Stimulated activated naive B cell treated with anti-CD40 and anti-IgM and Interleukin-4, amounts not matched to agents 10 μg/mL and 1 μg/mL and 100 μg/mL, for 72 hours (primary cell): ENCODE measurements at places on chromosomes 2 and 18.

DNA sequence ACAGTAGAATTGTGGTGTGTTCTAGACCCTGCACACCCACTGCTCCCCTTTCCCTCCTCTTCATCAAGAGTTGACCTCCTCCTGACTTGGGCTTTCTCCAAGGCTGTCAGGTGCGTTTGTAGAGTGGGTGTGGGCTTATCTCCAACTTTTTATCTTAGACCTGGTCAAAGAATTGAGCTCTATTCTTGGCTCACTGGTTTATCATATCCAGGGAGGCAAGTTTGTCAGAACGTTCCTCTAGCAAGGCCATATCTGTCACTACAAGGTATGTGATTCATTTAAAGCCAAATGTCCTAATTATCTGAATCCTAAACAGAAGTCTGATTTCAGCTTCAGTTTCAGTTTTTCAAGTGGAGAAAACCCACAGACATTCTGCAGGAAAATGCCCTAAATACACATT, 117.1 kb upstream of the MGAT5 start:
- DNase-seq, result no peak

- DNase-seq, result no peak
Measured at GRCh38 chr2:70982971-70983370, 4.5 kb downstream of the ANKRD53 start.

DNA sequence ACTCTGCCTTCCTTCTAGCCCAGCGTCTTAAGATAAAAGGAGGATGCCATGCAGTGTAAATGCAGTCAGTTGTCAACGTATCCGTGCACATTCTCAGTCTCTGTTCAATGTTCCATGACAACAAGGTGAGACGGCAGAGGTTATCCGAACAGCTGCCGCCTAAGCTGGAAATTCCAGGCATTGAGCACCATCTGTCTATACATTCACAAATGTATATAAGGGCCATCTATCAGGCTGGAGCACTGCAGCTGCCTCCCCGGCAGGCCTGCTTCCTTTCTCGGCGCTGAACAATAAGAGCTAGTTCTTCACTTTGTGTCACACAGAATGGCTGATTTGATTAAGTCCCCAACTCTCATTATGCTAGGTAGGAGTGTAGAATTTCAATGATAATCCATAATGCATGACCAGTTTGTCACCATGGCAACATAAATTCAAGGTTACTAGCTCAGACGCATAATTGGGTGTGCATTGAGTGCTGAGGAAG, 282.2 kb upstream of the SOX11 start:
- DNase-seq, result no peak

DNA sequence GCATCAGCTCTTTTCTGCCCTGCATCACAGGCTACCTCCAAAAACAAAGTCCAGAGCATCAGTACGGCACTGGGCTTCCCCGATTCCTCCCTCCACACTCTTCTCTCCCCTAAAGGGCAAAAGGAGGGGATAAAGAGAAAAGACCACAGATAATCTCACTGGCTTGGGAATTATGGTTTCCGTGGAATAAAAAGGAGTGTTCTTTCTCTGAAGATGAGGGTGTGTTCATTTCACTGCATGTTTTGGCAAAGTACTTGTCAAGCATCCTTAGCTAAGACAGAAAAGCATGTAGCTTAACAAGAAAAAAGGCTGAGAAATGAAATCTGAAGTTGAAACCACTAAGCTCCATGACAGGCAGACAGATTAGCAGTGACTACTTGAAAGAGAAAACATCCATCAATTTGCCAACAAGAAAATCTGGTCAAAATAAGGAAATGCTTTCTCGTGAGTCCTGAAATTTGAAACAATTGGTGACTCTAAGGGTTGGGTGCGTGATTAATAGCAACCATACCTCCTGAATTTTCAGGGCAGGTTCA, 20.6 kb upstream of the DSG3 start:
- no peak for DNase-seq

DNA sequence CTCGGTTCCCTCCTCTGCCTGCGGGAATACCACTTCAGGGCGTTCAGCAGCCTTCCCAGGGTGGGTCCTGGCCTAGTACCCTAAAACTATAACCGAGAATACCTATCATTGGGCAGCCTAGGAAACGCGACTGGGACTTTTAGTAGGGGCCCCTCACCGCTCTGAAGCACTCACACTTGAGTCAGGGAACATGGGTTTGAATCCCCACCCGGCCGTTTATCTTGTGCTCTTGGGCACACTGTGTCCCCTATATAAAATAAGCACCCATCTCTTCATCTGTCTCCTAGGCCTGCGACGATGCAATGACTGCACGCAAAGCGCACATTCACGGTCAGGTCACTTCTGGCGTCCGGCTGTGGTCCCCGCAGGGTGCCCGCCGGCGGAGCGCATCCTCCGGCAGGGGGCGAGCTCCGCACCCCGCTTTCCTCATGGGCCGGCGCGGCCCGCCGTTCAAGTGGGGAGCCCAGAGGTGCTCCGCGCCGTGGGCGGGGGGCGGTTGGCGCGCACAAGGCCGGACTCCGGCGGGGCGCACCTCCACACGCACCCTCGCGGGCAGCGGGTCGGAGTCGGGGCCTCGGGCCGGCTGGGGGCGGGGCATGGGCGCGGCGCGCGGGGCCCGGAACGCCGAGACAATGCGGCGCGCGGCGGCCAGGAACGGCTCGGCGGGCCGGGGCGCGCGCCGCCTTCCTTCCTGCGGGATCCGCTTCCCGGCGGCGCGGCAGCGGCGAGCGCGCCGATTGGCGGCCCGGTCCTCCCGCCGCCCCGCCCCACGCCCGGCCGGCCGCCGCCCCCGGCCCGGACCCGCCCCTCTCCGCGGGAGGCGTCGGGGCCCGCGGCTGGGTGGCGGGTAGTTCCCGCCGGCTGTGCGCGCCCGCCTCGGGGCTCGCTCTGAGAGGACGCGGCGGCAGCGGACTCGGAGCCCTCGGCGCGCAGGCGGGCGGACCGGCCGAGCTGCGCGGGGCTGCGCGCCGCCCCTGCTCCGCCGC, at the start of gene ASAP2:
Gene ASAP2 (plus strand): TSS at position 850 of the 986 bp plus-strand sequence. CDS start 293 bp downstream, outside the sequence.
- DNase-seq, result no peak

DNA sequence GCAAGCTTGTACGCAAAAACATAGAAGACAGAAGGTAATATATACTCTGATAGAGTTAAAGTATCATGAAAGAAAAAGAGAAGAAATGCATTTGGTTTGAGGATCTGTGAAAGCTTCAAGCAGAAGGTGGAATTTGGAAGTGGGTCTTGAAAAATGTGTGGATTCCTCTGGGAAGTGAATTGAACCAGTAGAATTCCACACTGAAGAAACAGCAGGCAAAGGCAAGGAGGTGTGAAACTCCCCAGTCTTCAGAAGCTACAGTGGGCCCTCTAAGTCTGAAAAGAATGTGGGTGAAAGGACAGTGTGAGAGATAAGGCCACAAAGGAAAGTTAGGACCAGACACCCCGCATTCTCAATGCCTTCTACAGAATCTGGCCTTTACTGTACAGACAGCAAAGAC, 25.6 kb downstream of the COBLL1 start:
- DNase-seq, result no peak

DNA sequence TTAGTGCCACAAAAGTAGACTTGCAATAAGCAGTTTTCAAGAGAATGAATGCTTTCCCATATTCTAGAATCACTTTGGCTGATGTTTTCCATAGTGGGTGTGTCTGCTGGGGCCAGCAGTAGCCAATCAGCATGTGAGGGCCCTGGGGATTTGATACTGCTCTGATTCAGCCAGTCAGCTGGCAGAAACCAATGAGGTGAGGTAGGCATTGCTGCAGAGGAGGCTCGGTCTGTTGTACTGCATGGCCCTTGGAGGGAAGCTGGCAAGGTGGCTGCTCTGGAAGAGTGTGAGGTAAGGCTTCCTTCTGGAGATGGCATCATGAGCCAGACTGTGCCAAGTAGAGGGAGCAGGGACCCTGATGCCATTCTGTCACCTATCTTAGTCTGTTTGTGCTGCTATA, 22.7 kb downstream of the TMEM87B start:
- DNase-seq, result no peak

DNA sequence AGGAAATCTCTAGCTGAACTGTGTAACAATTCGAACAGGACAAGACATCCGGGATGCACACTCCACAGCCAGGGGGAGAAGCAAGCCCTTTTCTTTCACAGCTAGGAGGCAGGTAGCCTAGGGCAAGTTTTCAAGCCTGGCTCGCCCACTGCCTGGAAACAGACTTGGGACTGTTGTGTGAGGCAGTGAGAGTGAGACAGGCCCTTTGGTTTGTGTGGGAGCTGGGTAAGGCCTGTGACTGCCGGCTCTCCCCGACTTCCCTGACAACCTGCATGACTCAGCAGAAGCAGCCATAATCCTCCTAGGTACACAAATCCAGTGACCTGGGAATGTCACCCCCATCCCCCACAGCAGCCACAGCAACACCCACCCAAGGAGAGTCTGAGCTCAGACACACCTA, 179.7 kb downstream of the WDPCP start:
- no peak for DNase-seq

- DNase-seq, result no peak
Measured at GRCh38 chr2:23789012-23789411, 137.9 kb downstream of the ATAD2B start.

DNA sequence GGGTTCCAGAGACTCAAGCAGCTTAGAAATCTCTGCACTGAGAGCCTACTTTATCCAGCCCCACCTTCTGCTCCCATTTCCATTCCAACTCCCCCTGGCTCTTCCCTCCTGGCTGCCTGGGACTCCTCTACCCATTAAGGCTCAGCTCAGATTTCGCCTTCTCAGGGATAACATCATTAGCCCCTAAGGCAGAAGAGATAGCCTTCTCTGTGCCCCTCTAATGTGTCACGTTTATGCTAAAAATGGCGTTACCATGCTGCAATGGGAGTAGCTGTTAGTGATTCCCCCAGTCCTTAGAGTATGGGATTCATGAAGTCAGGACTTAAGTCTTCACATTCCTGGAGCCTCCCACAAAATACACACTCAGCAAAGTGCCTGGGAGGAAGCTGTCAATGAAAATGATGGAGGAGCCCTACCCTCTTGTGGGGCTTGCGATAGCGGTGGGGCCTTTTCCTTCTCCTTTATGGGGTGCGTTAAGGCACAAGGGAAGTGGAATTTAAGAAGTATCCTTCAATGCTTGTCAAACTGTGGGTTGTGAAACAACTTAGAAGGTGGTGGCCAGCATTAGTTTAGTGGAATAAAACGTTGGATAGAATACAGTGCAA, 144.7 kb upstream of the COPS8 start:
- no peak for DNase-seq

DNA sequence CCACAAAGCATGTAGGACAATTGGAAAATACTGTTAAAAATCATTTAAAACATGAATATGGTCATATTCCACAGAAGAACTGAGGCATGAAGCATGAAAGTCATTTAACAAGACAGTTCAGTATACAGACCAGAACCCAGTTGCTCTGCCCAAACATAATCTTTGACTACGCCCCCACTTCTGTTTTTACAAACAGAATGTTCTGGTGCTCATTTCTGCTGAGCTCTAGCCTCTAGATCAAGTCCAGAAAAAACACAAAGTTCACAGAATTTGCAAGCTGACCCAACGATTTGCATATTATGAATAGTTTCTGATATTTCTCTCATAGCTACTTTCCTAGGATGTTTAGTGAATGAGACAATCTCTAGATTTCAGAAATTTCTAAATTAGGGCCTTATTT, 424.9 kb downstream of the PID1 start:
- no peak for DNase-seq

- DNase-seq, result no peak
Measured at GRCh38 chr2:204133476-204133875, 196.9 kb downstream of the ICOS start.

GRCh38 chr2:182241936-182242335, 184.9 kb downstream of the PDE1A start:
- no peak for DNase-seq

DNA sequence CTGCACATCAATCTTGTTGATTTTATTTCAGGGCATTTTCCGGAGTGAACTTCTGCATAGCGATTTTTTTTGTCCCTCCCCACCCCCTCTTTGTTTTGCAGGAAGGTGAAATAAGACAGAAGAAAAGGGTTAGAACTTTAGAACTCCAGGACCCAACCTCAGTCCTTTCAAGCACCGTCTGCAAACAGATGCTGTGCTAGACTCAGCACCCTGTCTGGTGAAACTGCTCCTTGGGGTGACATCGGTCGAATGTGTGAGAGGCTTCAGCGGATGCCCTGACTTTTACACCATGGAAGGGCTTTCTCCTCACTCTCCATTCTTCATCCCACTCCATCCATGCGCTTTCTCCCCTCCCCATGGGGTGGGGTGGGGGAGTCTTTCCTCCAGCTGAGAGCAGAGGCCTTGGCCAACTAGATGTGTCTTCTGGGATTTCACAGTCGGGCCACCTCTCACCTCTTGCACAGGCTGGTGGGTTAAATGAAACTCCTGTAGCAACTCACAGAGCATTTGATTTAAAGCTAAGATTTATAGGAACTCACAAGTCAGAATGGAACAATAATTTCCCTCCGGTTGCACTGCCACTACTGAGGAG, 43.3 kb upstream of the EDAR start:
- DNase-seq, result no peak

GRCh38 chr18:8513249-8513648, 96.0 kb upstream of the RAB12 start:
- DNase-seq, result no peak

DNA sequence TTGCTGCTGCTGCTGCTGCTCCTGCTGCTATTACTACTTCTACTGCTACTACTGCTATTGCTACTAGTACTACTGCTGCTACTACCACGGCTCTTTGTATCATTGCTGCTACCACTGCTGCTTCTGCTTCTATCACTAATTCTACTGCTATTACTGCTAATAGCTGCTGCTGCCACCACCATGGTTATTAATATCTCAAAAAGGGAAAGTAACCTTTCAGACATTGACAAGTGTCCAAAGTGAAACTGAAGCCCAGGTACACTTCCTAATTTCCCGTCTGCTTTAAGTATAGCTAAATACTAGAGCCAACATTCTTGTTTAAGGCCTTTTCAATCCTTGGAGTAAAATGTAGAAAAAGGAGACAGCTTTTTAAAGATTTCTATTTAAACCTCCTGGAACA, 45.4 kb upstream of the EHBP1 start:
- DNase-seq, result peak; percentile 18

DNA sequence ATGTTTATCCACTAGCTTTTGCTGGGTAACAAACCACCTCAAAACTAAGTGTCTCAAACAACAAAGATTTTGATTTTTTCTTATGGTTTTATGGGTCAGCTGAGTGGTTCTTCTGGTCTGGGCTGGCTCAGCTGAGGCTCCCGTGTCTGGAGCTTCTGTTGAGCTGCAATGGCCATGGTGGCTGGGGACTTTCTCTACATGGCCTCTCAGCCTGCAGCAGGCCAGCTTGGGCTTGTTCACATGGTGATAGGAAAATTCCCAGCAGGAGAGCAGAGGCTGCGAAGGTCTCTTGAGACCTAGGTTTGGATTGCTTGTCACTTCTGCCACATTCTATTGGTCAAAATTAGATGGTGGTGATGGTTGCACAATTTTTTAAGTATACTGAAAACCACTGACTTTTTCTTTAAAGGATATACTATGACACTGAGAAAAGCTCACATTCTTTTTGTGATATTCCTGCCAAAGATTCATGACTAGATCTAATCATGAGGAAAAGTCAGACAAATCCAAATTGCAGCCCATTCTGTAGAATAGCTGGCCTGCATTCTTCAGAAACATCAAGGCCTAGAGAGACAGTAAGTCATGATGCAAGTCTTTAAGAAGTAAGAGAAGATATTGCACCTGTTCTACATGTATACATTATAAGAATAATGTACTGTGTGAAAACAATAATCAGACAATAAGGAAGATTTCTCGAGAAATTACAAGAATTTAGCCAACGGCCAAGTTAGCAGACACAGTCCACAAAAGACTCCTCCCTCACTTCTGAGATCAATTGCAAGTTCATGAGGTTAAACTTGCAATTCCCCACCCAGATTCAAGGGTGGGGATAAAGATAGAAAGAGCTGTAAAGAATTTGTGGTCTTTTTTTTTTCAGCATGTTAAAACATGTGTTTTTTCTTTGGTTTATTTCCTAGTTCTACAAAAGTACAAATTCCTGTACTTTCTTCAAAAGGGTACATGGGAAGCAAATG, 35.0 kb upstream of the IL1R2 start:
- no peak for DNase-seq
